ENCODE measurements at places on chromosomes 4 and X.

GRCh38 chr4:31192341-31192740, 472.2 kb downstream of the PCDH7 start:
- no peak for DNase-seq

GRCh38 chrX:115521741-115522140, 39.2 kb upstream of the PLS3 start:
- no peak for DNase-seq

GRCh38 chrX:65667503-65668376, at the start of gene MSN:
Gene MSN (plus strand): TSS chrX:65667654. CDS start chrX:65667842, 188 bp downstream.
- DNase-seq: peak; percentile 87

DNA sequence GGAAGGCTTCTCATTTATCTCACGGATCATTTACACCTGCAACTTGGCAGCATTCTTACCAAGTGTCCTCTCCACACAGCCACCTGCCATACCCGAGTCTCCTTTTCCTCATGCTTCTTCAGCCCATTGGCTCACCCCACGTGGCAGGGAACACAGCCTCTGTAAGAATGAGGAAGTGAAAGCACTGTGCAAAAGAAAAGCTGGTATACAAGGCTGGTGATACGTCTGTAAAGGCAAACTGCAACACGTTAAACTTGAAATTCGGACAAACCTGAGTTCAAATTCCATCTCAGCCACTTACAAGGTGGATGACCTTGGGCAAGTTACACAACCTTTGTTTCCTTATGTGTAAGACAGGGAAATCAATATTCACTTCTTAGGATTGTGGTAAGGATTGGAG, 164.0 kb upstream of the RASGEF1B start:
- no peak for DNase-seq

- DNase-seq: no peak
These were observed 204.6 kb downstream of the RTL9 start for GRCh38 chrX:110563282-110563681.

- DNase-seq: no peak
These were observed 26.4 kb upstream of the ELOVL6 start for GRCh38 chr4:110224812-110225211.

DNA sequence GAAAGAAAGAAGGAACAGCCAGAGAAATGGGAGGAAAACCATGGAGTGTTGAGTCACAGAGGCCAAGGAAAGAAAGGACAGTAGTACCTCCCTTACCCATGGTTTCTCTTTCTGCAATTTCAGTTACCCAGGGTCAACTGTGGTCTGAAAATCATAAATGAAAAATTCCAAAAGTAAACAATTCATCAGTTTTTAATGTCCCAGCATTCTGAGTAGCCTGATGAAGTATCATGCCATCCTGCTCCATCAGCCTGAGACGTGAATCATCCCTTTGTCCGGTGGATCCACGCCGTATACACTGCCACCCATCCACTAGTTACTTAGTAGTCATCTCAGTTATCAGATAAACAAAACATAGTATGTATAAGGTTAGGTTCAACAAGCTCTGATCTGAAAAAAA, 114.2 kb downstream of the COMMD8 start:
- no peak for DNase-seq

GRCh38 chr4:134634301-134634700, 432.7 kb upstream of the PABPC4L start:
- DNase-seq: no peak

- DNase-seq: no peak
These were observed 194.0 kb downstream of the PDGFRA start for GRCh38 chr4:54423066-54423465.

- DNase-seq: no peak
These were observed 122.3 kb upstream of the TMEM164 start for GRCh38 chrX:109880629-109881028.

DNA sequence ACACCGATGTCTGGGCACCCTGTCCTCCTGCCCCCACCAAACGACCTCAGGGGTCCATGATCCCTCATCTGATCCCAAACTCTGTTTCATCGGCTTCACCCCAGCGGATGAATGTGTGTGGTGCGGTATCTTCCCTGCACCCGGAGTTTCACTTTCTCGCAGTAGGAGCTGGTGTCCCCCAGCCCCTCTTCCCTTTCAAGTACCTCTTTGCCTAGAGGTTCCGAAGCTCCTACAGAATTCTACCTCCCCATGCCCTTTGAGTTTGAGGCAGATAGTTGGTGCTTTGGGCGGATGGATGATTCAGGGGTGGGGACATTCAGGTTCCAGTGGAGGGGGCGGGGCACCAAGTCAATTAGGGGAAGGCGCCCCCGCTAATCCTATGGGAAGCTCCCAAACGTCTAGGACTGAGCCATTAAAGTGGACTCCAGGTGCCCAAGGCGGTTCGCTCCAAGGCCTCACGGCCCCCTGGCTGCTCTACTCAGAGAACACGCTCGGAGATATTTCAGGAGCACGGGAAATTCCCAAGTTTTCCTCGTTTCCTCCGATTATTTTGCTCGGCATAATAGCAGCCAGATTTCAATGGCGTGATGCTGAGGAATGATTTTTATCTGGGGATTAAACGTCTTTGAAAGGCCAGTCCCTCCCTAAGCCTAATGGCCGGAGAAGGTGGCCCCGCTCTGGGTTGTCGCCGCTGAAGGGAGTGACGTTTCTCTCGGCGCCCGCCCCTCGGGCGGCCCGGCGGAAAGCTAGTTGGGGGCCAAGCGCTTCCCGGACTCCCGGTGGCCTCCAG, 1.3 kb downstream of the MSX1 start:
- no peak for DNase-seq

GRCh38 chr4:57071326-57071725, 38.9 kb downstream of the IGFBP7 start:
- DNase-seq: no peak

DNA sequence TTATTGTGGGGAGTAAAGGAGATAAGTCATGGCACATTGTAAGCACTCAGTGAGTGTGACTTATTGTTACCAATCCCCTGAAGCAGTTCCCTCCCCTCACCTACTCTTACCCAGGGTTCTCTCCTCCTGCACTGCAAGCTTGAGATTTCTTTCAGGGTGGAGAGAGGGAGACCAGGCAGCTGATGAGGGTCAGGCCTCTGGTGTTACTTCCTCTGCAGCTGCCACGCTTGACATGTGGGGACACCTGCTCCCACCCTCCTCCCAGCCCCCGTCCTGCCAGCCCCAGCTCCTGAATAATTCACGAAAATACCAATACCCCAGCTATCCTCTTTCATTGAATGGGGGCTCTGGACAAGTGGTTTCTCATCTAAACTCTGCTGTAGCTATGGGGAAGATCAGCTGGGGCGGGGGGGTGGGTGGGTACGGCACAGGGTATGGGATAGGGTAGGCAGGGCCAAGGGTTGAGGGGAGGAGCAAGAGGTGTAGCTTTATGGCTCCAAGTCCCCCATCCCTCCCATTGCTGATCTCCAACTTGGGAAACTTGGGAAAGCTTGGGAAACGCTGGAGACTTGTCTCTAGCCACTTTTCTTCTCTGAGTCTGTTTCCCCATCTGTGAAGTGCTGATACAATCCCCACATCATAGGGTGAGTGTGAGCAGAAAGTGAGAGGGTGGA, 148.5 kb upstream of the PJA1 start:
- peak; percentile 53 for DNase-seq

- DNase-seq: no peak
These were observed 140.9 kb downstream of the STIM2 start for GRCh38 chr4:27001398-27002164.

DNA sequence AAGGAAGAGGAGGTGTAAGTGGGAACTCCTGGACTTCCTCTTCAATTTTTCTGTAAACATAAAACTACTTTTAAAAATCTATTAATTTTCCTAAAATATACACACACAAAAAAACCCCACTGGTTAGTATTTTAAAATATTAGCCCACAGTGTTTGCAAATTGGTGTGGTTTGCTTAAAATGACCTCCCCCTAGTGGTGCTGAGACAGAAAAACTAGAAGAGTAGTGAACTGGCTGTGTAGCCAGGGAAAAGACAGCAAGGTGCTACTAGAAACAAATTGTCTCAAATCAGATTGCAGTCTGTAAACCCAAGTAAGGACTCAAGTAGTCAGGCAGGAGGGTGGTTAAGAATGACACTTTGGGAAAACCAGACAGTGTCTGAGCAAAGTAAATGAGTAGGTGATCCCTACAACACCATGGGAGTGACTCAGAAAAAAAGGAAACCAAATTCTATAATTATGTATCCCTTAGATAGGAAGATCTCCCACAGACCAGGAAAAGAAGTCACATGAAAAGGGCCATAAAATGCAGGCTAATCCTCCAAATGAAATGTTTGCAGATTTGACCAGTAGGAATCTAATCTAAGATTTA, 26.0 kb downstream of the AMTN start:
- no peak for DNase-seq

GRCh38 chrX:46912603-46913491, 626 bp downstream of the JADE3 start:
- peak; percentile 86 for DNase-seq

- no peak for DNase-seq
These were observed 15.6 kb downstream of the MED14 start for GRCh38 chrX:40719731-40720130.

- no peak for DNase-seq
These were observed 173.1 kb downstream of the FHIP1A start for GRCh38 chr4:151582098-151582497.

- no peak for DNase-seq
These were observed 100.0 kb downstream of the ATP11C start for GRCh38 chrX:139832718-139833309.

- DNase-seq: no peak
These were observed 72.8 kb upstream of the MAPK10 start for GRCh38 chr4:86432559-86433134.

GRCh38 chrX:120672389-120672788, 42.5 kb upstream of the C1GALT1C1 start:
- no peak for DNase-seq

- DNase-seq: no peak
These were observed 317.6 kb downstream of the DMD start for GRCh38 chrX:32893751-32894150.

DNA sequence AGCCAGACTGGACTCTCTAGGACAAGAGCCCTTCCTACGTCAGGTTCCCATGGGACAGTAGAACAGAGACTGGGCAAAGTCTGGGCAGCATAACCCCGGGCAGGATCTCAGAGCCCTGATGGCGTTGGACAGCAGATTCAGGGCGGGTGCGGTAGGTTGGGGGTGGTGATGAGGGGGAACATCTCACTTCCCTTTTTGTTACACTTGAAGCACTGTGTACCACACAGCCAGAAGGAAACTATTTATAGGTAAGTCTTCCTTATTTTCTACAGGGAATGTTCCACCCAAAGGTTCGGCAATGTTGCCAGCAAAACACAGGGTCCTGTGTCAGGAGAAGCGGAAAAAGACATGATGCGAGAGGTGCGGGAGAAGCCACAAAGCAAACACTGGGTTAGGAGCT, 54.3 kb downstream of the TSC22D3 start:
- DNase-seq: no peak

GRCh38 chr4:1695913-1696312, 11.8 kb upstream of the FAM53A start:
- DNase-seq: no peak

GRCh38 chr4:92952897-92953296, 649.1 kb downstream of the GRID2 start:
- DNase-seq: no peak

DNA sequence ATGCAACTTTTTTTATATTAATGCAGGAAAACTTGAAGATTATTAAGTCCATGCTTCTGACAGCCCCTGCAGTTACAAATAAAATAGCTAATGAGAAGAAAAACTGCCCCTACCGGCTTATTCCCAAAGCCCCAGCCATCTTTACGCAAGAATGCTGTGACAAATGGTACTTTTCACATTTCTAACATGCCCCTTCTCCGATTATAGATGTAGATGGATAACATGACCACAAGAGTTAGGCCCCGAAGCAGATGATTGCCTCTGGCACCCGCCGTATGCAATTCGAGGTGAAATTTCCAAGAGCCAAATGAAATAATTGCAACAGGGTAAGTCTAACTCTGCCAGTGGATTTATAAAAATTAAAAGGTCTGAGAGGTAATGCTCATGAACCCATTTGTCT, 319.4 kb upstream of the TAPT1 start:
- peak; percentile 21 for DNase-seq

DNA sequence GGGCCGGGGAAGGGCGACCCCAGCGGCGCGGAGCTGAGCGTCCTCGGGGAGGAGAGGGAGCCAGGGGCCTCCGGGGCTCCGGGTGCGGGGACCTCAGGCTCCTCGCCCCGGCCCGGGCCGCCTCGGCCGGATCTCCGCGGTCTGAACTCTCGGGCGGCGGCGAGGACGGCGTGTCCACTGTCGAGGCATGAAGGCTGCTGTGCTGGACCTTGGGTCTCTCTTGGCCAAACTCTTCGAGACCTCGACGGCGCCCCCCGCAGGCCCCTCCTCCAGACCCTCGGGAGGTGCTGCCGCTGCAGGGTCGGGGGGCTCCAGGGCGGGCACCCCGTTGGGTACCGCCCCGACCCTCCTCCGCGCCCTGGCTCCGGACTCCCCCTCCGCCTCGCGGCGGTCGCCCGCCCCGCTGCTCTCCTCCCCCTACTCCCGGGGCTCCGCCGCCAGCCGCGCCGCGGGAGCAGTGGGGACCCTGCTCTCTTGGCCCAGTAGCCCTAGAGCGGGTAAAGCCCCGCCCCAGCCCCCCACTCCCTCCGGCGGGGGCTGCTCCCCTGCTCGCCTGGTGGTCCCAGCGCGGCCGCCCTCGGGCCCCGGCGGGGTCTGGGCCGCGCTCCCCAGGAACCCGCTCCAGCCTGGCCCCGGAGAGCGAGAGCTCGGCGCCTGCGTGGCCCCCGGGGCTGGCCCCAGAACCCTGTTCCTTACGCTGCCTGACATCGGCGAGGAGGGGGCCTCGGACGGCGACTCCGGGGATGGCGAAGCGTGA, 564 bp downstream of the FAM149A start:
- DNase-seq: no peak

DNA sequence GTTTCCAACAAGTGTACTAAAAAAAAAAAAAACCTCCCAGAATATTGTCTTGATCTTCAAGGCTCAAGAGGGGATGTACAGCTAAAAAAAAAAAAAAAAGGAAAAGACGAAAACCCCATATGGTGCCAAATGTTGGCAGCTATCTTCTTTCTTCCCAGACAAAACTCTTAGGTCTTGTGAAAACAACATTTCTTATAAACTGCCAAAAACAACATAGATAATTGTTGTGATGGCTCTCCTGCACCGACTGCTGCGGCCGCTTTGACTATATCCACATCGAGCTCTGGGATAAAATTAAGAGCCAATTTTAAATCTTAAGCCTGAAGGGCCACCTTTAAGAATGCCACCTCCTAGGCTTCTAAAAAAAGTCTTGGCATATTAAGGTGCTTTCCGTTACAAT, 23.5 kb downstream of the PDGFC start:
- DNase-seq: no peak

Data from osteocyte (in vitro differentiated cells).